ENCODE measurements at places on chromosomes 3 and 15.
A peak's percentile ranks its signal among the peaks of the same experiment; 100 is the strongest.

GRCh38 chr3:71415681-71416122 lies 167.8 kb downstream of the FOXP1 start:
- no peak for DNase-seq

- DNase-seq = peak; percentile 11
Observed at GRCh38 chr3:8660175-8661118, 15.8 kb upstream of the SSUH2 start.

GRCh38 chr3:149356044-149356592 lies 21.3 kb downstream of the TM4SF1 start:
- peak; percentile 98 for DNase-seq

DNA sequence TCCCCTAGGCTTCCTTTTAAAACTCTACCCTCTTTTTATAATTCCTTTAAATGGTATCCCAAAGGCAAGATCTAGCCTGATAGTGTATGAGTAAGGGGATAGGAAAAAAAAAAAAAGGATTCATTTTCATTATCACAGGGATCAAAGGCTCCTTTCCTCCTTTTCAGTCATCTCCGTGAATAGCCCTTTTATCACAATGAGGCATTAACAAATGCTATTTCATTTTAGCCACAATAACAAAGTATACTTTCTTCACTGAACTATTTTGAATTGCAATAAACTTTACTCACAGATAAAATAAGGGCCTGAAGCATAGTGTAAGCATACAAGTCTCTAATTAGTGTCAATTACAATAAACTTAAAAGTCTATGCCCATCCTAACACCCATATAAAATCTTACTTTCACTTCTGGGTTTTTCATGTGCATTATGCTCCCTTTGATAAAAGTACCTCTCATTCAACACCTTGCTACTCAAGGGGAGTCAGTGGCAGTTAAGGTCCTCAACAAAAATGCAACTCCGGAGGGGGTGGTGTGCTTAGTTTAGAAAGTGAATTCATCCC lies 8.6 kb downstream of the HIGD1A start:
- peak; percentile 88 for DNase-seq

- DNase-seq = no peak
Observed at GRCh38 chr3:190169877-190170276, 49.2 kb upstream of the P3H2 start.

DNA sequence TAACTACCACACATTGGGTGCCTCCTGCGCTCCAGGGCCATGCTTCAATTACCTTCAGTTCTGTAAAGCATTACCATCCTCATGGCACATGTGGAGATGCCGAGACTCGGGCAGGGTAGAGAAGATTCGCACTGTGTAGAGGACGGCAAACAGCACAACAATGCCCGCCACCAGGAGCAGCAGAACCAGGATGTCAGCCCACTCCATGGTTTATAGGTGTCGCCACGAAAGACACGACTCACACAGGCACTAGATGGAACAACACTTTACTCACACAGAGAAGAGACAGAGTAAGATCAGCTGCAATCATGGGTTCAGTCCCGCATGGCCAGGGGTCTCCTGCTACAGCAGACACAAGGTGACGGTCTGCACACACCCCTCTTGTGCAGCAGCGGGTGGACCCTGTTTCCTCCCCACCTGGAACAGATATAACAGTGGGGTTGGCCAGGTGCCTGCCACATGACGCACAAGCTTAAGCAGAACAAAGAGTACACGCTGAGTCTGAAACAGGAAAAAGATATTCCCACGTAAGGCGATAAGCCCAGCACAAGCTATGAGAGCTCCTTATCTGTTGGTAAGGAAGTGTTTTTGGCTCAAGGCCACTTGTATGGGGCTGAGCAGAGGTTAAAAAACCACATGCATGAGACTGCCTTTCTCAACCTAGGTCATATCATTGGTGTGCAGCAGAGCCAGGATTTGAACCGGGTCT lies 2.5 kb upstream of the TBC1D21 start:
- no peak for DNase-seq

DNA sequence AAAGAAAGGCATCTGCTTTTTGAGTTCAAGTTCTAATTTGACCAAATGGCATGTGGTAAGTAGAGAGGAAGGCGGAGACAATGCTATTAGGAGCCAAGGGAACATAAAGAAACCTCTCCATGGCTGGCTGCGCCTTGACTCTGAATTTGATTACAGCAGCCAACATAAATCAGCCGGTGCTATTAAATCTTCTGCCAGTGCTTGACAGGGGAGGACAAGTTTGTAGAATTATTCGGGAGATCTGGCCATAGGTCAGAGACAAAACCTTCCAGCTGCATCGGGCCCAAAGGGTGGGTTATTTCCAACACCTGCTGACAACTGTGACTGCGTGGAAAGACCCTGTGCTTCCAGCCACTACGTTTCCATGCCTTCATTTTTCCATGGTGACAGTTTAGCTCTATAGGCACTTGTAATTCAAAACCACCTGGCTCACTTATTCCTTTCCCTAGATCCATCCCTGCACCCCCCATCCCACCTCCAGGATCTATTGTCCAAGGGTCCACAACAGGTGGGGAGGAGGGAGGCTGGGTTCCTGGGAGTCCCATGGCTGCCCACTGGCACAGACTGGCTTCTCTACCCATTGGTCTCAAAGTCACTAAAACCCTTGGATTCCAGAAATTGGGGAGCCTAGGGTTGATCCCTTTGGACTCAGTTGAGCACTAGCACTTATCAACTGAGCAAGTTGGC lies 15.9 kb downstream of the COLQ start:
- no peak for DNase-seq

DNA sequence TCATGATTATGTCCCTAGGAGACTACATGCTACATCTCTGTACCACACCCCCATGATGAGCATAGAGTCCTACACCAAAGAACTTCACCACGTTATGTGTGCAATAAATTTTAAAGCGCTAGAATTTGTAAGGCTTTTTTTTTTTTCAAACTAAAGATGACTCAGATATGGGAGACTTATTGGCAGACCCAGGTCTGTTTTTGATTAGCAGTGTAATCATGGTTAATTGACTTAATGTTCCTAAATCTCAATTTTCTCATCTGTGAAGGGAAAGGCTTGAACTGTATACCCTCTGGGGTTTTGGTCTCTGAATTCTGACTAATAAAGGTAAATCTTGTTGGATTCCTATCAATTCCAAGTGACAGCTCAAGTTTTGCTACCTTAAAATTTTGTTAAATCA lies 26.4 kb downstream of the ABI3BP start:
- DNase-seq = no peak

DNA sequence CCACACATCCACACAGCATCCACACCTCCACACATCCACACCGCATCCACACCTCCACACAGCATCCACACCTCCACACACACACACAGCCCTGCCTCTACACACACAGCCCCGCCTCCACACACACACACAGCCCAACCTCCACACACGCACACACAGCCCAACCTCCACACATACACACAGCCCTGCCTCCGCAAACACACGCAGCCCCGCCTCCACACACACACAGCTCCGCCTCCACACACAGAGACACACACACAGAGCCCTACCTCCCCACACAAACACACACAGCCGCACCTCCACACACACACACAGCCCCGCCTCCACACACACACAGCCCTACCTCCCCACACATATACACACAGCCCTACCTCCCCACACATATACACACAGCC lies 4.7 kb downstream of the MESP1 start:
- DNase-seq = no peak

DNA sequence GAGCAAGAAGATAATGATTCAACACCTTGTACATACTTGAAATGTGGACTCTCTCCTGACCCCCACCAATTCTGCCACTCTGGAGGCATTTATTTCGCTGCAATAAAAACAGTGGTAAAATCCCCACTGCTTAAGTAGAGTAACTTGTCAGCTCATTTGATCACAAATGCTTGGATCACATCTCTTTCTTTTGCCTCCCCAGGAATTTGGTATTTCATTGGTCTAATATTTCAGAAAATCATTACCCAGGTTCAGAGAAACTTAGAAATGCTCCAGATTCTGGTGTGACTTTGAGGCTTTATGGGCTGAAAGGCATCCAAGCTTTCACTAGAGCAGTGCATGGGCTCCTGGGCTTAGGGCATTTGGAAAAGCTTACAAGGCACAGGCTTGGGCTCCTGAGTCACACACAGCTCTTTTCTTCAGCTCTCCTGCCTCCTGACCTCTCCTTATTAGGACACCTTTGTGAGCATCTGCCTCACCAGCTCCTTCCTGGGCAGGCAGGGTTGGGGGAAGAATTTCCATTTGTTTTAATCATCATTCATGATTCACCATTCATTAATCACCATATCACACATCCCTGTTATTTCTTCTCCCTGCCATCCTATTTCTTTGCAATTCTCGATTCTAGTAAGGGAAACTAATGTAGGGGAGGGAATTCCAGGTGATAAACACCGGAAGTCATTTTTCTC lies 22.5 kb downstream of the CDCP1 start:
- peak; percentile 74 for DNase-seq

- no peak for DNase-seq
Observed at GRCh38 chr3:119175872-119176756, 2.7 kb downstream of the UPK1B start.

- peak; percentile 14 for DNase-seq
Observed at GRCh38 chr15:97791824-97792792, 168.4 kb upstream of the ARRDC4 start.

DNA sequence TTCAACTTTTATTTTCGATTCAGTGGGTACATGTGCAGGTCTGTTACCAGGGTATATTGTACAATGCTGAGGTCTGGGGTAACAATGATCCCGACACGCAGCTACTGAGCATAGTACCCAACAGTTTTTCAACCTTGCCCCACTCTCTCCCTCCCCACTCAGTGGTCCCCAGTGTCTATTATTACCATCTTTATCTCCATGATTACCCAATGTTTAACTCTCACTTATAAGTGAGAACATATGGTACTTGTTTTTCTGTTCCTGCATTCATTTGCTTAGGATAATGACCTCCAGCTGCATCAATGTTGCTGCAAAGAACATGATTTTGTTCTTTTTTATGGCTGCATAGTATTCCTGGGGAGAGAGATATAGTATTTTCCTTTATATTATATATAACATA lies 75.7 kb upstream of the EPHB3 start:
- DNase-seq = no peak

- DNase-seq = no peak
Observed at GRCh38 chr3:125080077-125080476, 24.3 kb upstream of the HEG1 start.

DNA sequence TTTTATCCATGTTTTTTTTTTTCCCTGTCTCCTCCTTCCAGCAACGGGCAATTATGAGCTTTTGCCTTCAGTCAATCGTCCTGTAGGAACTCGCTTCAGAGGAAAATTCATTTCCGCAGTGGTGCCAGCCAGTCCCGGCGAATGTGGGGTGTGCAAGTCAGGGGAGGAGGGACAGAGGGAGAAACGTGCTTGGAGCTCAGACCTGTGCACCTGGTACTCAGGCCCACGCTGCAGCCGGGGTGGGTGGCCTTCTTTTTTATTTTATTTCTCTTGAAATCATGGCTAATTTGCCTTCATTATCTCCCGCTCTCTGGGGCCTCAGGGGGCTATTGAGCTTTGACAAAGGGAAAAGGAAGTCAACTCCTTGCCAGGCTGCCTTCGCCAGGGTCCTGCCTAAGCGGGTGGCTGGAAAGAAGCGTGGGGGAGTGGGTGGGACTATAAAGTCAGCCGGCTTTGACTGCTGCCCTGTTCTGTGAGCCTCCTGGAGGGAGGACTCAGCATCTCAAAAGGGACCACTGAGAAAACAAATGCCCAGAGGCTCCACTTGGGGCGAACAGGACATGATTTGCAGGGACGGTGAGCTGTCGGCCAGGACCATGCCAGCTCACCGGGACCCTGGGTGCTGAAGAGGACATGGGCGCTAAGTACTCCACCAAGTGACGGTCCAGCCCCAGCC lies 5.5 kb downstream of the GRIP2 start:
- no peak for DNase-seq

DNA sequence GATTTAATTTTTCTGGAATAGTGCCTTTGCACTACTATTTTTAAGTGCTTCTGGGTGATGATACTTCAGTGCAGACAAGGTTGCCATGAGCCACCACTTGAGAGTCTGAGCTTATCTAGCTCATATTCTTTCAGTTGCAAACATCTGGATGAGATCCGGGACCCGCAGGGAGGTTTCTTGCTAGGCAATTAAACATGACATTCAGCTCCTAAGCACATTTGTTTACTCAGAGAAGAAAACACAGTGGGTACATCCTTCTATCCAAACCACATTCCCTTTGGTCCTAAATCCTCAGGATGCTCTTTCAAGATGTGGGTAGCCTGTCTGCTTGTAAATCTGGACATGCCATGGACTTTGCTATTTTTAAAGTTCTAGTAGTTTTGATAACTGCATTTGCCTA lies 12.0 kb downstream of the PLSCR1 start:
- DNase-seq = no peak

DNA sequence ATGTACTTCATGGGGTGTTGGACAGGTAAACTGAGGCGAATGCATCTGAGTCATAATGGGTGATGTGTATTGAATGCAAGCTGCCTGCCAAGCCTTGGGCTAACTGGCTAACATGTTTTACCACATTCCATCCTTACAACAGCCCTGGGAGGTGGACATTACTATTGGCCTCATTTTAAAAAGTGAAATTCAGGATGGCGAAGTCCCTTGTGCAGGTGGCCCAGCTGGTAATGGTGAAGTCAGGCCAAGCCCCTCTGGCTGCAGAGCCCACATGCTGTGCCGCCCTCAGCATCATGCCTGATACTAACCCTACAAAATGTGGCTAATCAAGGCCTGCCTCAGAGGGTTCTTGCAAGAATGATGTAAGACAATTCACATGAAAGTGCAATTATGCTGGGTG lies 60.0 kb upstream of the CHD2 start:
- no peak for DNase-seq

- peak; percentile 68 for DNase-seq
Observed at GRCh38 chr3:191412759-191413158, 48.2 kb upstream of the PYDC2 start.

GRCh38 chr3:169657351-169658124 lies 6.0 kb downstream of the MECOM start:
- no peak for DNase-seq

DNA sequence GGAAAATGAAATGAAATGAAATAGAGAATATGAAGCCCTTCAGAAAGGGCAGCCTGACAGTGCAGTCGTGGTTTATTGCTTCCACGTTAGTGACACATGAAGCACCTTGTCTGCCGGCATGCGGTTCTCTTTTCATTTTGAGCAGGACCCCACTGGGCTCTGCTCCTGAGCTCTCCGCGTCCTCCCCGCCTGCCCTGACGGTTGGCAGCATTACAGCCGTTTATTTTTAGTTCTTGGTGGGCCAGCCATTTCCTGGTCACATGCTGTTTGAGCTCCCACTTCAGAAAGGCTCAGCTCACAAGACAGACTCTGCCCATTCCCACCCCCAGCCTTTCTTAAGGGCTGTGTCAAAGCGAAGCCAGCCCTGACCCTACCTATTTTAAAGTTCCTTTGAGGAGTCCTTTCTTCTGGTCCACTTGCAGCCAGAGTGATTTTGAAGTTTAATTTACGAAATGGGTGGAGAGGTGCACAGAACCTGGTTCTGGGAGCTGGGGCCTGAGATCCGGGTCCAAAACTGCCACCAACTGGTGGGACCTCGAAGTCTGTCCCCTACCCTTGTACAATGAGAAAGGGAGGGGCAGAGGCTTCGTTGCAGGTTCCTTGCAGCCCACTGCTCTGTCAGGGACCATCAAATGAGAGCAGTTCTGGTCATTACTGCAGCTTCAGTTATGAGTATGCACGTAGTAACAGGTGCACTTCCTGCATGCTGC lies 60.1 kb downstream of the MGLL start:
- no peak for DNase-seq
